ENCODE measurements at places on chromosomes 16 and 17.

DNA sequence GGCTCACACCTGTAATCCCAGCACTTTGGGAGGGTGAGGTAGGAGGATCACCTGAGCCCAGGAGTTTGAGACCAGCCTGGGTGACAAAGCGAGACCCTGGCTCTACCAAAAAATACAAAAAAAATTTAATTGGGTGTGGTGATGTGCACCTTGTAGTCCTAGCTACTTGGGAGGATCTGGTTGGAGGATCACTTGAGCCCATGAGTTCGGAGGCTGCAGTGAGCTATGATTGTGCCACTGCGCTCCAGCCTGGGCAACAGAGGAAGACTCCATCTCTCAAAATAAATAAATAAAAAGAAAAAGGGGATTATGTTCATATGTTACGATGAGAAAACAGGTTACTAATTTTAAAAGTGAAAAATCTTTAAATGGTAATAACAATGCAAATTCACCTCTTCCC lies 996 bp downstream of the MLKL start:
- no peak for DNase-seq

GRCh38 chr17:7423679-7424078 lies 1.7 kb upstream of the SPEM2 start:
- peak; percentile 65 for DNase-seq

DNA sequence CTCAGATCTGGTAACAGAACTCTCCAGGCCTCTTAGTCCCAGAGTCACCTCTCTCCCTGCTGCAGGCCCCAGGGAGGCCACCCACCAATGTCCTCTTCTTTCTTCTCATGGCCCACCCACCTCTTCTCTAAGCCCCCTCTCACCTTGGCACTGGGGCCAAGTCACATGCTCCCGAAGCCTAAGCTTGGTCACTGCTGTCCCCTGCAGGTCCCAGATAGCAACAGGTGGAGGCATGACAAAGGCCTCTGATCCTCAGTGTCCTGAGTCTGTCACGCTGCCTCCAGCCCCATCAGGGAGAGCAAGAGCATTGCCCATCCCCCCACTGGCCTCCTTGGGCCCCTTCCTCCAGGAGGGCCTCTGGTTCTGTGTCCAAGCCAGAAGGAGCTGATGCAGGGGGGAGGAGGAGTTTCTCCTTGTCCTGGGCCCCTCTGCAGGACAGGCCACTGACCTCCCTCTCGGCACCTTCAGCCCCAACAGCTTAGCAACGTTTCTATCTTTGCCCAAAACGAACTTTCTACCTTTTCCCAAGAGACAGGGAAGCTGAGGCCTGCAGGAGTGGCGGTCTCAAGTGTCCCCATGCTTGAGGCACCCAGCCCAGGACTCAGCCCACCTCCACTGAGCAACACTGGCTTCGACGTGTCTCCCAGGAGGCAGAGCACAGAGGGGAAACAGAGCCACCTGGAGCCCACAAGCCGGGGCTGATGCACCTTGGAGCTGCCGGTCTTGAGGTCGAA lies 8.6 kb downstream of the P2RX1 start:
- DNase-seq: no peak

GRCh38 chr16:86812363-86812970 lies 234.1 kb downstream of the FOXL1 start:
- DNase-seq: no peak

DNA sequence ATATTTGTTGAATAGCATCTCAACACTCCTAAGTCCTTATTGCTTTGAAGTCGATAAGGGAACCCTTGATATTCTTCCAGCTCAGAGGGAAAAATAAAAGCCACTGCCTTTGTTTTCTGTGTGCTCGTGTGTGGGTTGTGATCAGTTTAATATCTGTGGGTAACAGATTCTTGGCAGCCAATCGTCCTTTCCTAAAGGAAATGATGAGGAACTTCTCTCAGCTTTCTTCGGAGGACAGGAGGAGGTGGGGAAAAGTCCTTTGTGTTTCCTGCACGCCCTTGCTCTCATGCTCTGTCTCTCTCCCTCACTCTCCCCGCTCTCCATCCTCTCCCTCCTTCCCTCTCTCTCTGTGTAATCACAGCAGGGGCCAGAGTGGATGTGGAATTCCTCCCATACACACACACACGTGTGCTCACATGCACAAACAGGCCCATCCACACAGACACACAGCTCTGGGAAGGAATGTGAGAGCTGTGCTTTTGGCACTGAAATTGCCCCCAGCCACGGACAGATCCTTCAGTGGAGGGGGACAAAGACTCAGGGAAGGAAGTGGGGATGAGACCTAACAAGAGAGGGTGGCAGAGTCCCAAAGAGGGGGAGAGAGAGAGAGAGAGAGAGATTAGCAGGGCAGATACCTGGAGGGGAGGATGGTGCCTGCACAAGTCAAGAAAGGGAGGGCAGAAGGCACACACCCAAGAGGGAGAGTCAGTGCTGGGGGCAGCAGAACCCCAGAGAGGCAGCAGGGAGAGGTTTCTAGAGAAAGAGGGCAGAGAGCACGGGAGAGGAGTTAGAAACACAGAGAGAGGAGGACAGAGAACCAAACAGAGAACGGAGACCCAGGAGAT lies 83.5 kb upstream of the PLCG2 start:
- DNase-seq: no peak

DNA sequence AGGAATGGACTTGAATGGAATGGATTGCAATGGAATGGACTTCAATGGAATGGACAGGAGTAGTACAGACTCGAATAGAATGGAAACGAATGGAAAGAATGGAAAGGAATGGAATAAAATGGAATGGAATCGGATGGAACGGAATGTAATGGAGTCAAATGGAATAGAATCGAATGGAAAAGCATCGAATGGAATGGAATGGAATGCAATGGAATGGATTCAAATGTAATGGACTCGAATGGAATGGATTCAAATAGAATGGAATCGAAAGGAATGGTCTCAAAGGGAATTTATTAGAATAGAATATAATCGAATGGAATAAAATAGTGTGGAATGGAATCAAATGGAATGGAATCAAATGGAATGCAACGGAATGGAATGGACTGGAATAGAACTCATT lies 484.9 kb upstream of the WSB1 start:
- DNase-seq: no peak

DNA sequence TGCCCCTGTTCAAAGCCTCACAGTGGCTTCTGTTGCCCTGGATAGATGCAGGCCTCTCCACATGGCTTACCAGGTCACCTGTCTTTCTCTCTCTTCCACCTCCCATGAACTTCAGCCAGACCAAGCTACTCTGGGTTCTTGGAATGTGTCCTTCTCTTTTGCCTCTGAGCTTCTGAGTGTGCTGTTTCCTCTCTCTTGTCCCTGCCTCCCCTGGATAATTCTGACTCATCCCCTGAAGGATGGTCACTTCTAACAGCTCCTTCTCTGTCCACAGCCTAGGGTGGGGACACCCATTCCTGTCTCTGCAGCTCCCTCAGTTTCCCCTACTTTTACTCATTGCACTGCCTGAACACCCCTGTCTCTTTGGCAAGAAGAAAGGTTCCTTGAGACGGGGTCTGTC lies 2.9 kb downstream of the GUCY2D start:
- no peak for DNase-seq

GRCh38 chr17:7478276-7479212 lies 887 bp downstream of the ZBTB4 start:
- peak; percentile 46 for DNase-seq

DNA sequence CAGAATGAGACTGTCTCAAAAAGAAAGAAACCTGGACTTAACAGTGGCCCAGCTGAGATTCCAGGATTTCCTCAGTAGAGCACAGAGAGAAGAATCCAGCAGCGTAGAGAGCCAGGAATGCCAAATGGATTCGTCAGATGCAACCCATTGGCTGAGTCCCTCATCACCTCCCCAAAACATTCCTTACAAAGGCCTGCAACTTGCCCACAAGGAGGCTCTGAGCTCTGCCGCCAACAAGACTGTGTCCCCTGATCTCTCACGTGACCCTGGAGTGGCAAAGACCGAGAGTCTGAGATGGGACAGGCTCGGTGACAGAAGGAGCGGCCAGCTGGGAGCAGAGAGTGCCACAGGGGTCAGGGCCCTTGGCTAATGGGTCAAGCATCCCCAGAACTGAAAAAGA lies 6.9 kb upstream of the CHMP6 start:
- no peak for DNase-seq

DNA sequence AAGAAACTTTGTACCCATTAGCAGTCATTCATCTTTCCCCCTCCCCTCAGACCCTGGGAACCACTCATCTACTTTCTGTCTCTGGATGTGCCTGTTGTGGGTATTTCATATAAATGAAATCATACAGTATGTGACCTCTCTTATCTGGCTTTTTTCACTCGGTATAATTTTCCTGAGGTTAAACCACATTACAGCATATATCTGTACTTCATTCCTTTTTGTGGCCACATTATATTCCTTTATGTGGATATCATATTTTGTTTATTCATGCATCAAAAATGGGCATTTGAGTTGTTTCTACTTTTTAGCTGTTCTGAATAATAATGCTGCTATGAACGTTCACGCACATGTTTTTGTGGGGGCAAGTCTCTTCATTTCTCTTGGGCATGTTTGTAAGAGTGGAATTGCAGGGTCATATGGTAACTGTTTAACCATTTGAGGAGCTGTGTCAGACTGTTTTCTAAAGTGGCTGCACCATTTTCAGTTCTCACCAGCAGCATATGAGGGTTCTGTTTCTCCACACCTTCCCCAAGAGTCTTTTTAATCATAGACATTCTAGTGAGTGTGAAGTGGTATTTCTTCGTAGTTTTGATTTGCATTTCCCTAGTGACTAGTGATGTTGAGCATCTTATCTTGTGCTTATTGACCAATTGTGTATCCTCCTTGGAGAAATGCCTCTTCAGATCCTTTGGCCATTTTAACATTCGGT lies 3.8 kb downstream of the SNX29 start:
- DNase-seq: no peak

GRCh38 chr17:80574496-80574895 lies 29.9 kb downstream of the RPTOR start:
- DNase-seq: no peak

GRCh38 chr17:40485851-40486521 lies 15.4 kb downstream of the TNS4 start:
- no peak for DNase-seq

DNA sequence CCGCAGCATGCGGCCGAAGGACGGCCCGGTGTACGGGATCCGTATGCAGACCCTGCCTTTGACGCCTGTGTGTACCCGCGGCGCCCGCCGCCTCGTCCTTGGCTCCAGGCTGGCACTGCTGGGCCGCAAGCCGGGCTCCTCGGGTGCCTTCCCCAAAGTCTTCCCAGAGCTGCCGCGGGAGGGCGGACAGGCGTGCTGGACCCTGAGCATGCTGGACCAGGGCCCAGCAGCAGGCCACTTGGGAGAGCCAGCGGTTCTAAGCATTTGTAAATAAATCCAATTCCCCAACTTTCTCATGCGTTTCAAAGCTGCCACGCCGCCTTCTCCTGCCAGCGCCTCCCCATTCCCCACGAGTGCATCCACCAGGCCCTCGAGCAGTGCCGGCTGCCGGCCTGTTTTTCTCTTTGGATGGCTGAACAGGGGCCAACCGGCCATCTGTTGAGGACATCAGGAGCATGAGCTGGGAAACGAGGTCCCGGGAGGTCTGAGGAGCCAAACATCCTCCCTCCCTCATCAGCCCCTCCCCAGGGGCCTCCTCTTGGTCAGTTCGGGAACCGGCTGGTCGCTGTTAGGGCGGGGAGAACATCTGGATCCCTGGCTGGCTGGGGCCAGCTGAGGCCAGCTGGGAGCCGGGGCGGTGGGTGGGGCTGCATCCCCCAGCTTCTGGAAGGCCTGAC lies 20.5 kb upstream of the PABPN1L start:
- DNase-seq: no peak

- DNase-seq: peak; percentile 4
Measured at GRCh38 chr16:22887445-22887844, 73.5 kb downstream of the HS3ST2 start.

Measured in SHP77 (cell line).